ENCODE measurements at places on chromosomes 11 and 22.

GRCh38 chr11:2691991-2692875 lies 7.6 kb downstream of the KCNQ1OT1 start:
- no peak for DNase-seq

GRCh38 chr11:38498721-38499120 lies 1900.7 kb upstream of the RAG2 start:
- DNase-seq, result no peak

GRCh38 chr11:15074206-15075161 lies 1.1 kb downstream of the CALCB start:
- peak; percentile 95 for DNase-seq

DNA sequence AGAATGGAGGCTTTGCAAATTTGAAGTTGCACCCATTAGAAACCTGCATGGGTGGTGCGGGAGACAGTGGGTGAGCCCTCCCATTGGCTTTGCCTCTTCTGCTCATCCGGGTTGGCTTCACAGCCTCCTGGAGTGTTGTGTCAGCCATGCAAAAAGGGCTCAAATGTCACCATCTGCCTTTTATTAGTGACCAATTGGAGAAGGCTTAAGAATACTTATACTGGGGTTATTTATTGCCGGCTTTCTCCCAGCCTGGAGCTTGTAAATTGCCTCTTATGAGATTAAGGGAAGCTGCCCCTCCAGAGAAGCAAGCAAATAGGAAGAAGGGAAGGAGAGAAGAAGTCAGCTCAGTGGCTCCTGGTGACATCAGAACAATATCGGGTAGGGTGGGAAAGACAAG lies 182.6 kb downstream of the ST3GAL4 start:
- DNase-seq, result no peak

DNA sequence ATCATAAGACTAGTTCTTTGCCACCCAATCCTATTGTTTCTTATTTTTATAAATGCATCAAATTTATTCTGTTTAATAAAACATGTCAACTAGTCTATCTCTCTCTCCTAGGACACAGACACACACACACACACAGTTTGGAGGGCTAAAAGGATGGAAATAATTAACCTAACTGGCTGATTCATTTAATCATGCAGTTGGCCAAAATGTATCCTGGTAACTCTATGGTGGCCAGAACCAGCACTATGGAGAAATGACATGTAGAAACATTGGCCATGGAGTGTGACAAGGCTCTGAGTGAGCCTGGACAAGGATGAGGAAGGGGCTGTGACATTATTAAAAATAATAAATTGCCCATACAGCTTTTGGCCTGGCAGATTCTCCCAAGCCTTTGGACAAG lies 64.1 kb downstream of the CLPB start:
- DNase-seq, result no peak

- DNase-seq, result no peak
Measured at GRCh38 chr11:123137431-123138224, 57.4 kb downstream of the CLMP start.

DNA sequence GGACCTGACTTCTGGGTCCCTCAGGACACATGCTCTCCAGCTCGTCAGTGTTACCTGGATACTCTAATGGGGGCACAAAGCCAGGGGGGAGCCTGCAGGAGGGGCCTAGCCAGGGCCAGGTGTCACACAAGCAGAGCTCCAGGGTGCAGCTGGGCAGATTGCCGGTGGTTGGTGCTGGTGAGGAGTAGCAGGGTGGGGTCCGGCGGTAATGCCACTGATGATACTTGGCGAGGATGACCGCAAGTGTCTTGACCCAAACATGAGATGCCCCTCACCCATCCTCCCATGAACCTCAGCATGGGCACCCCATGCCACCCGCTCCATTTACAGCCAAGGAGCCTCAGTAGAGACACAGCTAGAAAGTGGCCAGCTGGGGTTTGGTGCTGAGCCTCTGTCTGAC lies 15.1 kb upstream of the KCNQ1OT1 start:
- no peak for DNase-seq

DNA sequence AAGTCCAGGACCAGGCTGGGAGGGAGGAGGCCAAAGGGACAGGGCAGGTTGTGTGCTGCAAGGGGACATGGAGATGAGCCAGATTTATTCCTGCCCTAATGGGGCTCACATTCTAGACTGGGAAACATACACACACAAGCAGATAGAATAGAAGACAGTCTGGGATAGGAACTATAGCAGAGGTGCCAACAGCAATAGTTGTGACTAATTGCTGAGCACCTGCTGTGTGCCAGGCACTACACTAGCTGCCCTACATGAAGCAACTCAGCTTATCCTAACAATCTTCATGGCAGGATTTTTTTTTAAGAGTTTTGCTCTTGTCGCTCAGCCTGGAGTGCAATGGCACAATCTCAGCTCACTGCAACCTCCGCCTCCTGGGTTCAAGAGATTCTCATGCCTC lies 11.4 kb downstream of the MOGAT2 start:
- DNase-seq, result no peak

DNA sequence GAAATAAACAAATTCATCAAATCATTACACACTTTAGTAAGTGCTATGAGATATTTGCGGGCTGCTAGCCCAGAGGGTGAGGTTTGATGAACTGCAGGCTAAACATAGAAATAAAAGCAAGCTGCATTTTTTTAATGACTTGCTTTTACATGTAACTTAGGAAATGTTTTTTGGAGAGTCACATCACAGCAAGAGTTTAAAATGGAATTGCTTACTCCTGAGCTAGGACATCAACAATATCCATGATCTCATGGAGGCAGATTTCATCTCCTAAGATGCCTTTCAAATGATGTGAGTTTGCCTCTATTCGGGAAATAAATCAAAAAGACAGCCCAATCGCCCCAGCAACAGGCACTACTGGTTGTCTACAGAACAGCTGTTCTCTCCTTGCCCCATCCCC lies 73.4 kb upstream of the CD44 start:
- DNase-seq, result no peak

DNA sequence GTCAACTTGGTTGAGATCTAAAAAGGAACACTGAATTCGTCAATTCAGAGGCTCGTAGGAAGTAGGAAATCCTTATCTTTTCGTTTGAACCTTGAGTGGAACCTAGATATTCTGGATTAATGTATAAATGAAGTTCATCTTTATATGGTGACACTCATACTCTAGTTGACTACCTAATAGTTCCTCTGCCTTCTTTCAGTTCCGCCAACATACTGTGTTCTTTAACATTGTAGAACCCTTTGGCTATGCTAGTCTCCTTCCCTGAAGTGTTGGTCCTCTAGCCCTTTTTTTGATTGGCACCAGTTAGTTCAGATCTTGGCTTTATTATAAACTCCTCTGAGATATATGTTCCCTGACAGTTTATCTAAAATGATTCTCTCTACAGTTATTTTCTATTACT lies 1.5 kb downstream of the ATM start:
- no peak for DNase-seq

DNA sequence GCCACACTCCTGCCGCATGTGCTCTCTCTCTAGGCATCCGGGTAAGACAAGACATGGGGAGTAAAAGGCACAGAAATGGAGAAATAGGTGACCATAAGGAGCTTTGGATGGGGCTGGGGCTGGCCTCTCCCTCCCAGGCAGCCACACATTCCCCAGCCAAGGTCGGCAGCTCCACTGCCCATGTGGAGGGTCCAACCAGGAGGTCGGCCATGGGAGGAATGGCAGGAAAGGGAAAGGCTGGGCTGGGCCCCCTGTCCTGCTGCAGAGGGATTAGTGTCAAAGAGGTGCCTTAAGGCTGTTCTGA lies 460 bp upstream of the MUC5AC start:
- no peak for DNase-seq

DNA sequence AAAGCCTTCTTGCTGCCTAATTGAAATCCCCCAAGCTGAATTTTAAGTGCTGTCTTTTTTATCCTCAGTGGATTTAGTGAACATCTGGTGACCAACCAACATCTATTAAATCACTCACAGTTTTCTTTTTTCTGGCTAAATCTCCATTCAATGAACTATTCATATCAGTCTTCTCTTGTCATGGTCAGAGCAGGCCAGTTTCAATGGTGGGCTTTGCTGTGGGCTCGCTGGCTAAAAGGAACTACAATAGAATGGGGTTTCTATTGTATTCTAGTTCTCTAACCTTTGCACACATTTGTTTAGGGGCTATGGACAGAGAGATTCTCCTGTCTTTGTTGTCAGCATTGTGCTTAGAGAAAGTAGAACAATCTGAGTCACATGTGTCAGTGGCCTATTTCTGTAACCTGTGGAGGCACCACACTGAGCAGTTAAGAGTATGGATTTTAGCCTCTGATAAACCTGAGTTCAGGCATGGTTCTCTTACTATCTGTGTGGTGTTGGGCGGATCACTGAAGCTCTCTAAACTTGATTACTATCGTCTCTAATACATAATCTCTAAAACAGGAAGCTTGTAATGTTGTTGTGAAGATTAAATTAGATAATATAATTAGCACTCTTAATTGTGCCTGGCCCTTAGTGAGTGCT lies 94.2 kb upstream of the CADM1 start:
- DNase-seq, result no peak

DNA sequence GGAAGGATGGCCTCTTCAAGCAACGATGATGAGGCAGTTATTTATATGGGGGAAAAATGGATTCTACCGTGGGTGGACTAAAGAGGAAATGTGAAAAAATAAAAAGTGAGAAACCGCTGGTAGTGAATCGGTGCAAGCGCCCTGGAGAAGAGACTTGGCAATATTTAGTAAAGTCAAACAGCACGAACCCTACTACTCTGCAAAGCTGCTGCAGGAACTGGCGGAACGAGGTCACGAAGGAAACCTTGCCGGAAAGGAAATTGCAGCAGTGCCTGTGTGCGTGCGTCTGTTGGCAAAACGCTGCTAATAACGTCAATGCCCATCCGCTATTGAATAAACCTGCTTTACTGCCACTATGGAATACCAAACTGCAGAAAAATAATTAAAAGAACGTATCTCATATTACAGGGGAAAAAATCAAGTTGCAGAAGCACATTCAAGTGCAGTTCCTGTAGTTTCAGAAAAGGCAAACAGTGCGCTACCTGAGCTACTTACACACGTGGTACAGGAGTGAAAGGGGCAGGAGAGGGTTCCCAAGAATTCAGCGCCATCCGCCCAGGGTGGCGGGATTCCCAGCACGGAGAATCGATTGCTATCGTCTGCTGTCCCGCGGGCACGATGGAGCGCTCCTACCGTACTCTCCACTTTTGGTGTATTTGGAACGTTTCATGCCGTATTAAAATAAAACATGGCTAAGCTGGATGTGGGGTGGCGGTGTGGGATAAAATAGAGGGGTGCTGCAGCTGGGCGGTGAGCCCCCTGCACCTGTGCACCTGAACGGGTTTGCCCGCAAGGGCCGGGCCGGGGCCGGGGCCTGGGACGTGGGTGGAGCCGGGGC lies 585 bp upstream of the NADSYN1 start:
- no peak for DNase-seq

- no peak for DNase-seq
Measured at GRCh38 chr11:120718171-120718570, 206.6 kb downstream of the GRIK4 start.

DNA sequence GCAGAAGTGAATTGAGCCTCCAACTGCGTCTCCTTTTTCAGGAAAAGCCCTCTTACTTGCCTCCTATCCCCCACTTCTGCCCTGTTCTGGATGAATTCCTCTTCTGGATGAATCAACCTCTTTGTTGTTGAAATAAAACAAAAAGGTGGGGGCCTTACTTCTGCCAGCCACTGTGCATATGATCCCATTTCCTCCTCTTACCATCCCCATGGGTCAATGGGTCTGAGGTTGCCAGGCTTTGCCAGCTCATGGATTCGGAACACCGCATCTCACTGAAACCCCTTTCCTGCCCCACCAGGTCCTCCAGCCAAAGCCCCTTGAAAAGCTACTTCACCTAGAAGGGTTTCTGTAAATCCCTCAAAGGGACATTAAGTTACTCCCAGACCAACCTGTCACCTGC lies 3.7 kb upstream of the CHST1 start:
- no peak for DNase-seq

- DNase-seq, result no peak
Measured at GRCh38 chr22:40235308-40235707, 57.6 kb downstream of the TNRC6B start.

DNA sequence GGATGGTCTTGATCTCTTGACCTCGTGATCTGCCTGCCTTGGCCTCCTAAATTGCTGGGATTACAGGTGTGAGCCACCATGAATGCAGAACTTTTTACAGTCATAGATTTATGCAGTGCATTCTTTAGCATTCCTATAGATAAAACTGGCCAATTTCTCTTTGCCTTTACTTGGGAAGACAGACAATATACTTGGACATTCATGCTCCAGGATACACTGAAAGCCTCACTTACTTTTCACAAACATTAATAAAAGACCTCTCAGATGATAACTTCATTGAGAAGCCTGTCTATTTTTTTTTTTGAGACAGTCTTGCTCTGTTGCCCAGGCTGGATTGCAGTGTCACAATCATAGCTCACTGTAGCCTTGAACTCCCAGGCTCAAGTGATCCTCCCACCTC lies 12.3 kb upstream of the CLTCL1 start:
- DNase-seq, result no peak

- DNase-seq, result no peak
Measured at GRCh38 chr11:67410984-67411784, 4.3 kb upstream of the CARNS1 start.

DNA sequence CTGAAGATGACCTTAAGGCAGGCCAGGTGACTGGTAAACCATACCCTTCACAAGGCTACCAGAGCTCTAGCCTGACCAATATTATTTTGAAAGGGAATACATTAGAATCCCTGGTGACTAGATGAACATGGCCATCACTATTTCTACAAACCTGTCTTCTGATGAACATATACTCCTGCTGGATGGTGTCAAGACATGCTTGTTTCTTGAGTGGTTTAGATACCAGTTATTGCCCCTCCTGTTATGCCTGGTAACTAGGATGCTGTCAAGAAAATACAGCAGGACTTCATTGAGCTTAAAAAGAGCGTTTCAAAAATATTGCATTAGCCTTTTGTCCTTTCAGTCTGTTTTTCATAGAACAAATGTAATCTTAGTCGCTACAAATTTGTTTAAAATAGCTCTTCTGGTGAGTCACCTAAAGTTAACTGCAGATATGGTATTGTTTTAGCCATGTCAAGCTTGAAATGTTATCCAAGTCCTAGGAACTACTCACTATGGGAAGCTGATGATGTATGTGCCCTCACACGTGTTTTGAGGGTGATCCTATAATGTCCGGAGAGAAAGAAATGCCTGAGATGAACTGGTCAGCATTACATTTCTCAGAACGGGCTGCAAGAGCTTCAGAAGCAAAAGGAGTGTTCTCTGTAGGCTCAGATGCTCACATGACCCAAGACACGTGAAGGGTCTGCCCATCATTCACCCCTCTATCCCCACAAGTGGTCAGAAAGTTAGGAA lies 20.6 kb downstream of the ADM start:
- peak; percentile 85 for DNase-seq

DNA sequence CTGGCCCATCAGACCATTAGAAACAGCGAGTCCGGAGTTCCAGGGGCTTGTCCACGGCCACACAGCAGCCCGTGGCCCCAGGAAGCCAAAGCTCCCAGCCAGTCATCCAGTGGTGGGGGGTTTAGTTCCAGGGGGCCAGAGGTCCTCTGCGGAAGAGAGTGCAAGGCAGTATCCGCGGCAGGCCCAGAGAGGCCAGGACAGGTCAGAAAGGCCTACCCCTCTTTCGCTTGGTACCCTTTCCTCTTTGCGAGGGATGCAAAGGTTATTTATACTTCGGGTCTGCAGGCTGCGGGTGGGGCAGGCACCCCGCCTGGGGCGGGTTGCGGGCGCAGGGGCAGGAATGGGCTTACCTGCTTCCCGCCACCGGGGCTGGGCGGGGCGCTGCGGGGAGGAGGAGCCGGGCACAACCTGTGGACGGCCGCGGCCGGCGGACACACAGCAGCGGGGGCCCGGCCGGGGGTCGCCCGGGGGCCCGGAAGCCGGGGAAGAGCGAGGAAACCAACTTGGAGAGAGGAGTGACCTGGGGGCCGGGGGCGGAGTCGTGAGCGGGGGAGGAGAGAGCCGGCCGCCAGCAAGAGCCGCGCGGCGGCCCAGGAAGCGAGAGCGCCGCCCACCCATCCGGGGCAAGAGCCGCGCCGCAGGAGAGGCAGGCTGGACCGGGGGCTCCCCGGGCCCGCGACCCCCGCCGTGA lies at the start of gene SH3BP1:
Gene SH3BP1 (plus strand): TSS at position 600 of the 691 bp plus-strand sequence. CDS start 119 bp downstream, outside the sequence.
- DNase-seq, result no peak
